GM12878 (cell line): ENCODE measurements at places on chromosomes 11 and 22. TPM values are rescaled to one million over a fixed set of nuclear protein-coding genes. Genes with fewer than 3 reads are reported as not detected.

The LRRC56 gene
- total RNA-seq = 1.7 and 1.9 TPM in 2 replicates

The NLRX1 gene
- total RNA-seq = 18.5 and 20.5 TPM in 2 replicates

The RASGRP2 gene
- 8.3 and 9.0 TPM in 2 replicates for total RNA-seq

The CYP2D6 gene
- 0.43 and 1.0 TPM in 2 replicates for total RNA-seq

The NAALAD2 gene
- not detected in 2 replicates for total RNA-seq

The C11orf87 gene
- total RNA-seq = not detected in 2 replicates

The PPP6R3 gene
- 93.5 and 94.5 TPM in 2 replicates for total RNA-seq
